ENCODE measurements at places on chromosomes 1 and 21.

- DNase-seq: no peak
These were observed 69.3 kb upstream of the CASZ1 start for GRCh38 chr1:10865518-10866320.

DNA sequence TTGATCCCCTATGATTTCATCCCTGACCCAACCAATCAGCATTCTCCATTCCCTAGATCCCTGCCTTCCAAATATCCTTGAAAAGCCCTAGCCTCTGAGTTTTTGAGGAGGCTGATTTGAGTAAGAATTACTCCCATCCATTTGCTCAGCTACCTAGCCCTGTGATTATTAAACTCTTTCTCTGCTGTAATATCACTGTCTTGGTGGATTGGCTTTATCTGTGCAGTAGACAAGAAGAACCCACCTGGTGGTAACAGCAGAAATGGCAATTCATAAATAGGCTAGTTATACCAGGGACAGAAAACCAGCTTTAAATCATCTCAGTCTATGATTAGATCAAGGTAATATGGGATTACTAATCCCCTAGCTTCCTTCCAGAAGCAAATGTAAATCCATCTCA is 13.0 kb downstream of the IL20 start:
- DNase-seq: no peak

DNA sequence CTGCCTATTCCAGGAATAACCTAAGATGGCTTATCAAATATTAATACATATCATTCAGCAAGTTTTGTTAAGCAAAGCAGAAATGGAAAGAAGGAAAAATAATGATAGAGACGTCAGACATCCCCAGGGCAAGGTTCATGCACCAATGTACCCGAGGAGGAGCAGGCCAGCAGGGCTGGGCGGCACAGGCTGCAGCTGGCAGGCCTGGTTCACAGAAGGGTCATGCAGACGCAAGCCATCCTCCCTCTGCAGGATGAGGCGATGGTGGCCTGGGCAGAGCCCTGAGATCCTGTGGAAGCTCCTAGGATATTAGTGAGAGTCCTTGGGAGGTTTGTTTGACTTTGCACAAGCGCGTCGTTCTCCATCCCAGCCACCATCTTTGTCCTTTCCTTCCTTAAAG is 30.0 kb downstream of the BATF3 start:
- no peak for DNase-seq

DNA sequence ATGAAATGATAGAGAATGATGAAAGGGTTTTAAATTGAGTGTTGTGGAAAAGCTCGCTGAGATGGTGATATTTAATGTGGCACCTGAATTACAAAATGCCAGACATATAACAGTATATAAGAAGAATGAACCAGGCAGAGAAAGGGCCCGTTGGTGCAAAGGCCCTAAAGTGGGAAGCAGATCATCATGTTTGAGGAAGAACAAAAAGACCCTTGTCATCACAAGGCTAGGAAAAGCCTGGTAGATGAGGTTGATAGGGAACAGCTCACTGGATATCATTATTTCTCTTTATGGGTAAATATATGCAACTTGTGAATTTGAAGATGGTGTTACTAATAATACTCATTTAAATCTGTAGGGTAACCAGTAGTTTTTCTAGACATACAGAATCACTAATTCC is 11.0 kb downstream of the RAP1A start:
- DNase-seq: no peak

GRCh38 chr1:112263453-112263852 is 132.6 kb upstream of the CTTNBP2NL start:
- no peak for DNase-seq

DNA sequence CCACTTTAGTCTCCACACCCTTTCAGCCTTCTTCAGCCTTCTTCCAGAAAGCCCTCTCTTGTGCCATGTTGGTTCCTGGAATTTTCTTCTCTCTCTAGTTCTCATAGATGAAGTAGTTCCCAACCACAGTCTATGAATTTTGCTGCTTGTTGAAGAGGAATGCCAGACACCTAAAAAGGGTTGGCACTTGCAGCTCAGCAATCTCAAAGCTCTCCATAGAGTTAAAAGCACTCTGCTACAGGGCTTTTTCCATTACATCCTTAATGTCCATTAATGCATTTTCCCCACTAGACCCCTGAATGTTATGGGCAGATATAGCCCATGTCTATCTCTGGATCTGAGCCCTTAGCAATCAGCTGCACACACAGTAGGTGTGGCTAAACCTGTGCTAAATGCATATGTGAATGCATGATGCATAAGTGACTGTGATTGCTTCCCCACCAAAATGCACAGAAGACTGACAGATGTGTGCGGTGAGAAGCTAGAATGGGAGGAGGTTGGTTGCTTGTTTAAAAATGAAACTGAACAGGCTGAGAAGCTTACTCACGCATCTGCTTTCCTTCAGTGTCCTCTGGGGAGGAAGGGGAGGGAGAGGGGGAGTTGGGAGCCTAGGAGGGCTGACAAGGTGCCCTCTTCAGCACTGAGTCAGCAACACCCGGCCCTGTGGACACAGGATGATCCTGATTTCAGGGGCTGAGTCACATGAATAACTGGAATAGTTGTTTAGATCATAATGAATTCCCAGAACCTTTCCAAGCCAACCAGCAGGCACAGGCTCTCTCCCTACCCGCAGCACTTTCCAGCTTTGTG is 146.1 kb upstream of the FGGY start:
- no peak for DNase-seq

- DNase-seq: no peak
These were observed 8.7 kb downstream of the CD55 start for GRCh38 chr1:207330011-207330710.

DNA sequence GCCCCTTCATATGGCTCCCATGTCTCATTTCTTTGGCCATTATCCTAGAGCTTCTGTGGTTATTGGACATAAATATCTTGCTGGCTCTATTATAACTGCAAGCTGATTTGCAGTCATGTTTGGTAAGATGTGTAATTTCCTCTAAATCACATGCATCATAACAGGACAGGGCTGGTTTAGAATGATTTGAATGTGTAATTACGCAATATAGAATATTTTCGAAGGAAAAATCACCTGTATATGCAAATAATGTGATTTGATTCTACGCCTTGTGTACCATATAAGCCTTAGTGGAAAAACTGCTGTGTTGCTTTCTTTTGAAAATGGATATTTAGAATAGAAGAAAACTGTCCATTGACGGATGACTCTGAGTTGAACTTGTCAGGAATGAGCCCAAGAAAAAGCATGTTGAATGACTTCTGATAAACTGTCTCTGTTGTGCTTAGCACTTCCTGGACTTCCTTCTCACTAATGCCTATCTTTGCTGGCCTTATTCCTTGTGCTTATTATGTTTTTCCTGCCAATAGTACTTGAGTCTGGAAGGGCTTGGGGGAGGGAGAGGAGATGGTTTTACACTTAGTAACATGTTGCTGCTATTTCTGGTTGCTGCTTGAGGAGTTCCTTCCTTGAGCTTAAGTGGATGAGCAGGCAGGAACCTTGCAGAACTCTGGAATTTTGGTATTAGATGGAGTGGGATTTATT is 6.5 kb downstream of the CACHD1 start:
- DNase-seq: no peak

DNA sequence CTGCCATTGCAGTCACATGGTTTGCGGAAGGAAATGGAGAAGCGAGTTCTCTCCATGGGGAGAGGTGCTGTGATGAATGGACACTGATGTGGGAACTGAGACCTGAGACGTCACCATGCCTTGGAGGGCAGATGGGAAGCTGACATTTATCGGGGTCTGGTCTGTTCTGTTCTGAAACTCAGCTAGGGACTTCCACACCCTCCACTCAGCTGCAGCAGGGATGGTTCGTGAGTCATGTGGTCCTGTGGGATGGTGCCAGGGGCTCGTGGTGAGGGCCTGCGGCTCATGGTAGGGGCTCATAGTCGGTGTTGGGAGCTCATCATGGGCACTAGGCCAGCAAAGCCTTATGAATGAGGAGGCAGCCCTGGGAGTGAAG is 6.1 kb downstream of the GPR137B start:
- no peak for DNase-seq

GRCh38 chr1:148379697-148380096 is 103.4 kb downstream of the PPIAL4G start:
- DNase-seq: no peak

DNA sequence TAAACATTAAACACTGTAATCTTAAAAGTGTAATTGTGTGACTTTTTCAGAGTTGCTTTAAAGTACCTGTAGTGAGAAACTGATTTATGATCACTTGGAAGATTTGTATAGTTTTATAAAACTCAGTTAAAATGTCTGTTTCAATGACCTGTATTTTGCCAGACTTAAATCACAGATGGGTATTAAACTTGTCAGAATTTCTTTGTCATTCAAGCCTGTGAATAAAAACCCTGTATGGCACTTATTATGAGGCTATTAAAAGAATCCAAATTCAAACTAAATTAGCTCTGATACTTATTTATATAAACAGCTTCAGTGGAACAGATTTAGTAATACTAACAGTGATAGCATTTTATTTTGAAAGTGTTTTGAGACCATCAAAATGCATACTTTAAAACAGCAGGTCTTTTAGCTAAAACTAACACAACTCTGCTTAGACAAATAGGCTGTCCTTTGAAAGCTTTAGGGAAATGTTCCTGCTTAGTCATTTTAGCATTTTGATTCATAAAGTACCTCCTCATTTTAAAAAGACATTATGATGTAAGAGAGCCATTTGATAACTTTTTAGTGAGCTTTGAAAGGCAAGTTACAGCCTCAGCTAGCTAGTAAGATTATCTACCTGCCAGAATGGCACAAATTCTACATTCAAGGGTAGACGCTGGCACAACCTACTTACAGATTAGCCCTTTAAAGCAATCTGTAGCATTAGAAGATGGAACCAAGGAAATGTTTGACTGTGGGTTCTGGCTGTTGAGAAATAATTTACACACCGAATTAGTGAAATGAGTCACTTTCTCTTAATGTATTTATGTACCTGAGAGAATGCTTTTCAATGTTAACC is 9.4 kb downstream of the SOD1 start:
- DNase-seq: no peak

GRCh38 chr1:167634435-167634834 is 4.4 kb downstream of the RCSD1 start:
- no peak for DNase-seq

- no peak for DNase-seq
These were observed 631.5 kb upstream of the PTBP2 start for GRCh38 chr1:96090134-96090533.

DNA sequence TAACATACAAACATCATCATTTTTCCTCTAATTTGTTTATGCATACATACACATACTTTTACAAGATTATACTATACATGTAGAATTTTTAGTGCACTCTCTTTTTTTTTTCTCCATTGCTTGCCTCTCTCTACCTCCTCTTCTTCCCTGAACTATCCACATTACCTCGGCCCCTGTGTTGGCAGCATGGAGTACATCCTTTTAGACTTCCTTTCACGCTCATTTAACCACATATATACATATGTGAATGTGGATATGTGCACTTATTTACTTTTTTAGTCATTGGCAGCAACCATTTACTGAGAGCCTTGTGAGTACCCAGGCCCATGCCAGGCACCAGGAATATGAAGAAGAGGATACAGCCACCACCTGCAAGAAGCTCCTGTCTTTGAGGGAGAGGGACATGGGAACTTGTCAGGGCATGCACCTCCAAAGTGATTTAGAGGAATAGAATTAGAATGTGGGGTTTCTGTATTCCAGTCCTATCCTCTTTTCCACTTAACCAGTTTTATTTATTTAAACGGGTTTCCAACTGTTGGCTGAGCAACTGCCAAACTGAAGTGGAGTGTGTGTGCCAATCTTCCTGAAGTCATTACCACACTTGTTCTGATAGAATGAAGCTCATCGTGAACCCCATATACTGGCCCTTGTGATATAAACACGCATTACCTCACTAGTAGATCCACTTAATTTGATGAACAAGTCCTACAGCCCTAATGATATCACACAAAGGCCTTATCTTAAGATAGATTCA is 212.6 kb downstream of the TNR start:
- no peak for DNase-seq

DNA sequence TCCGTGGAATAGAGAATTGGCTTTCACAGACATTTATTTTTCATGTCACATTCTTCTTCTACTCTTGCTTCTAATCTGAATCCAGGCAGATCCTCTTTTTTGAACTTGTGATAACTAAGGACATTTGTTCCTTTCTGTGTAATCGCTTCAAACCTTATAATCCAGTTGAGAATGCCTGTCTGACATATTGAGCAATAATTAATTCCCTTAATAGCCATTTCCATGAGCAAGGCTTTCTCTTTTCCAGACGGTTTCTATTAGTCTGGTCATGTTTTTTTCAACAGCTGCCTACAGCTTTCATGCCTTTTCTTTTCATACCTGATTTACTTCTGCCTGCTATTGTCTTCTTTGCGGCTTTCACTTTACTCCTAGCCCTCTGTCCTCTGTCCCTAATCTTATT is 163.4 kb downstream of the CYYR1 start:
- no peak for DNase-seq

DNA sequence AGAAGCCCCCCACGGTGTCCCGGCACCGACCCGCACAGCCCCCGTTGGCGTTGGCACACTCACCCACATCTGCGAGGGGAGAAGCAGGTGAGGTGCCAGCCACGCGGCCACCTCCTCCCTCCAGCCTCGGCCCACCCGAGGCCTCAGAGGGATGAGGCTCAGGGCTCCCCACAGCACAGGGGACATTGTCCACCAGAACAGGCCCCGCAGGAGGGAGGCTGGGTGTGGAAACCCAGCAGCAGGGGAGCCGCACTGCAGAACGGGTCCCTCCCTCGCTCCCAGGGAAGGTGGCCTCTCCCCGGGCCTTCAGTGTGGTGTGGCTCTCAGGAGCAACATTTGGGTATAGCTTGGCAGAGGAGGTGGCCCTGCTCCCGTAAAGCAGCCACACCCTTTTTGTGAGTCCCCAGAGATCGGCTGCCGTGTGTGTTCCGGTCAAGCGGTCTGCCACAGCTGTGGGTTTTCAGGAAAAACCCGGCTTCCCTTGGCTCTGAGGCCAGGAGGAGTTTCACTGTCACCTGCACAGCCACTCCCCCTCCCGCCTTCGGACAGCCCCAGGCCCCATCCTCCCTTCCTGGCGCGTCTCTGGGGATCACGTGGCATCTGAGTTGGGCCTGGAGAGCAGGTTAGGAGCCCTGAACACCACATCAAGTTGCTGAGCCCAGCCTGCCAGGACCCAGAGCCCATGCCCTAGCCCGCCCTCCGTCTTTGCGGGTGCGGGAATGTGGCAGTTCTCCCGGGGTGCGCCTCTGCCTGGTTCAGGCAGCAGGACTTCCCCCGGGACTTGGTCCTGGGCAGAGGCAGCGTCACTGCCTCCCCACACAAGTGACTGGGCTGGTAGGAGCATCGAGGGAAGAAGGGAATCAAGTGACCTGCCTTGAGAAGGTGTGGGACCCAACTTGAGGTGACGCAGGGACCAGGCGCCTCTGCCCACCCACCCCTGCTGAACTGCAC is 64.0 kb downstream of the MEGF6 start:
- no peak for DNase-seq

GRCh38 chr1:70426154-70427131 is 15.4 kb downstream of the CTH start:
- no peak for DNase-seq

Measured in progenitor cell of endocrine pancreas (in vitro differentiated cells).